ENCODE measurements at places on chromosomes 16 and 17. TPM values are rescaled to one million over a fixed set of nuclear protein-coding genes. Genes with fewer than 3 reads are reported as not detected.

The TMEM204 gene
- not detected for total RNA-seq

The TLCD1 gene
- total RNA-seq = 15.8 TPM

The ATP2C2 gene
- total RNA-seq = not detected

The GSDMA gene
- 0.33 TPM for total RNA-seq

The SLC5A11 gene
- total RNA-seq = not detected

The SEPTIN12 gene
- not detected for total RNA-seq

The ABHD15 gene
- total RNA-seq = 19.8 TPM

The HBZ gene
- total RNA-seq = not detected

The WNT9B gene
- total RNA-seq = not detected

The ABCA8 gene
- total RNA-seq = 0.76 TPM

The ZACN gene
- total RNA-seq = under 0.01 TPM

The NOG gene
- 168 TPM for total RNA-seq
